ENCODE measurements at places on chromosomes 16 and 17.

GRCh38 chr17:4006745-4007211 lies 42.5 kb upstream of the ATP2A3 start:
- DNase-seq: no peak

GRCh38 chr16:14446796-14447195 lies 183.3 kb downstream of the PARN start:
- DNase-seq: no peak

DNA sequence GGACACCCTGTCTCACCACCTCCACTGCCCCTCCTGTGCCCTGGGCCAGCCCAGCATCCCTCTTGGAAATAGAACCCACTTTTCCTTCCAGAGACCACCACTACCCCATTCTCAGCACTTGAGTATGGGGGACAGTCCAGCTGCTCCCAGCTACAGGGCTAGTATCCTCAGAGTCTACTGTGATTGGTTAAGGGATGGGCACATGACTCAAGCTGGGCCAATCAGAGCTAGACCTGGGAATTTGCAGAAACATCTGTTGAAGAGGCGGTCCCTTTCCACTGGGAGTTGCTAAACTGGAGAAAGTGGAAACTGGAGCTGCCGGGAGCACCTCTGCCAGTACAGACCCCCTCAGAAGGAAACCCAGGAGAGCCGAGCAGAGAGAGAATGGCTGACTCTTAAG lies 156.6 kb downstream of the GSG1L start:
- no peak for DNase-seq

- DNase-seq: peak; percentile 53
Observed at GRCh38 chr17:29176558-29177351, 3.4 kb downstream of the MYO18A start.

- DNase-seq: no peak
Observed at GRCh38 chr17:12512694-12513355, 152.9 kb upstream of the MYOCD start.

DNA sequence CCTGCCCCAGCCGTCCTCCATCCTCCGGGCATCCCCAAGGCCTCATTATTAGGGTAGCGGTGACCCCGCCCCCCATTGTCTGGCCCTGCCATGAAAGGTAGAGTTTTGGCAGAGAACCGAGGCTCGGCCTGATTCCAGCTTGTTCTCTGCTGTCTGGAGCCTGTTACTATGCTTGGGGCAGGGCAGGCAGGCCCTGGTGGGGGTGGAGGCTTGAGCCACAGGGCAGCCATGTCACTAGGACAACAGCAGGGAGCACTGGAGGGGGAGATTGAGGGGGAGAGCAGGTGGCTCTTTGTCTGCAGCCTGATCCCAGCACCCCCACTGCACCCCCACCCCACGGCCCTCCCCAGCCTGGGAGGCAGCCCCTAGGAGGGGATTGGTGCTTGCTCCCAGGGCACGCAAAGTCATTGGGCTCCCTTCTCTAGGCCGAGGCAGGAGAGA lies 15.4 kb downstream of the RHBDL3 start:
- no peak for DNase-seq

DNA sequence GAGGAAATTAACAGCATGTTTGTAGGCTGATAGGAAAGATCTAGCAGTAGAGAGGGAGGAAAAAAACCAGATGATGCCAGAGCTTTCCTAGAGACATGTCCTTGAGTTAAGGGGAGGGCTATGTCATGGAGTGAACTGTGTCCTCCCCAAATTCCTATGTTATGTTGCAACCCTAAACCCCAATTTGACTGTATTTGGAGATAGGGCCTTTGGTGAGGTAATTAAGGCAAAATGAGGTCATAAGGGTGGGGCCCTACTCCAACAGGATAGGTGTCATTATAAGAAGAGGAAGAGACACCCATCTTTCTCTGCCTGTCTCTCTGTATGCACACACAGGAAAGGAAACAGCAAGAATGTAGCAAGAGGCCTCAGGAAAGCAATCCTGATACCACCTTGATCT lies 195.3 kb upstream of the AXIN2 start:
- DNase-seq: no peak

- no peak for DNase-seq
Observed at GRCh38 chr17:74010903-74011302, 192.6 kb upstream of the RPL38 start.

DNA sequence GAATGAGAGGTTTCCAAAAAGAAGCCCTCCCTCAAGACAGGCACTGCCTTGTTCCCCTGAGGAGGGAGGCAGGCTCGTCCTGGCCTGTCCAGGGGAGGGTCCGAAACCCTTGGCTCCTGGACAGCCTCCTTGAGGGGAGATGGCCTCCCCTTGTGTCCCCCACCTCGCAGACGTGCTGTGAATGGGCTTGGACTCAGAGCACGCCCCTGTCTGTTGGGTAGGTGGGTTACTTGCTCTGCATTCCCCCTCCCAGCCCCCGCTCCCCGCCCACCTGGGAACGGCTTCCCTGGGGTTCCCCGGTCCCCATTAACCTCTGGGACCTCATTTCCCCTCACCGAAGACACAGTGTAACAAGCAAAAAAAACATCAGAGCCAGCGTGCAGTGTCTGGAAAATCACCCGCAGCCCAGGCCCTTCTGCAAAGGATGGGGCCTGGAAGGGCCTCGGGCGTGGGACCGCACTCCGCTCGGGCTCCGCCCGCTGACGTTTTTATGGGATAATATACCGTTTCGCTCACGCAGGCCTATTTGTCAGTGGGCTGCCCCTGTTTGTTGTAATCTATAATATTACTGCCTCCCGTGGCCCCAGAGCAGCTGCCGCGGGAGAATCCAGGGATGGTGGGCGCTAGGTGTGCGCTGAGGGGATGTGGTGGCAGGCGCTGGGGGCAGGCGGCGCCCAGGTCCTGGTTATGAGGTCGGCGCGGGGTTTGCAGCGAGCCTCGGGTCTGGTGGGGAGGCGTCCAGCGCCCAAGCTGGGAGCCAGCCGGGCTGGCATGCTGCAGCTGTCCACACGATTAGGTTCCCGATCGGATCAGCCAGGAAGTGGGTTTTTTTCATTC lies 11.1 kb downstream of the BAHCC1 start:
- DNase-seq: no peak

- no peak for DNase-seq
Observed at GRCh38 chr17:5975661-5976060, 94.5 kb upstream of the WSCD1 start.

DNA sequence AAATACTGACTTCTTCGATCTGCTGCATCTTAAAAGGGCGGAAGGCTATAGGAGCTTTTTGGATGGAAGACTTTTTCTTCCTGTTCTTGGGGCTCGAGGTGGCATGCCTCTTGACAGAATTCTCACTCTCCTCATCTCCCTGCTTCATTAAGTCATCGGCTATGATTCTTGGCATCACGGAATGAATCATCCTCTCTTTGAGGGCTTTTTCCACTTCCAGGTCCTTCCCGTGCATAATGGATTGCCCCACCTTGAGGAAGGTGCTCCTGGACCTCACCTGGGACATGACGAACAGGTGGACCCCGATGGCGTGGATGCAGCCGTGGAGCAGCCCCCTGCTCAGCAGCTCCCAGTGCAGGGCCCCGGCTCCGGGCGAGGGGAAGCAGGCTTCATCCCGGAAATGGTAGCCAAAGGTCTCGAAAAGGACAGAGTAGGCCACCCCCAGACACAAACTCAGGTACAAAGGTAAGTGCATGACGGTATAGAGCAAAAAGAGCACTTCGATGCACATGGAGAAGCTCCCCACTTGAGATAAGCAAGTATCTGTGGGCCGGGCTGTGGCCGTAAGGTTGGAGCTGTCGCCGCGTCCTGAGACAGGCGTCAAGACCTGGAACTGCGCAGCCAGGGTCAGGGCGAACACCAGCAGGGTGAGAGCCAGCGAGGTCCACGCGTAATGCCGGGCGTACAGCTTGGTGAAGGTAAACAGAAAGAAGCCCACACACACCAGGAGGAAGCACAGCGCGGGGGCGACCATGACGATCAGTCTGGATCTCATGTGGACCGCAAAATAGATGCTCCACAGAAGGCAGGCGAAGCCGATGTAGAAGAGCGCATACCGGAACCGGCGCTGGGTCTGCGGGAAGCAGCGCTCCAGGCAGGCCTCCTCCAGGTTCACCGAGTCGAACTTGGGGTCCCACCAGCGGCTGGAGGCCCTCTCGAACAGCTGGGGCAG lies 1.7 kb downstream of the ADCY9 start:
- DNase-seq: no peak

DNA sequence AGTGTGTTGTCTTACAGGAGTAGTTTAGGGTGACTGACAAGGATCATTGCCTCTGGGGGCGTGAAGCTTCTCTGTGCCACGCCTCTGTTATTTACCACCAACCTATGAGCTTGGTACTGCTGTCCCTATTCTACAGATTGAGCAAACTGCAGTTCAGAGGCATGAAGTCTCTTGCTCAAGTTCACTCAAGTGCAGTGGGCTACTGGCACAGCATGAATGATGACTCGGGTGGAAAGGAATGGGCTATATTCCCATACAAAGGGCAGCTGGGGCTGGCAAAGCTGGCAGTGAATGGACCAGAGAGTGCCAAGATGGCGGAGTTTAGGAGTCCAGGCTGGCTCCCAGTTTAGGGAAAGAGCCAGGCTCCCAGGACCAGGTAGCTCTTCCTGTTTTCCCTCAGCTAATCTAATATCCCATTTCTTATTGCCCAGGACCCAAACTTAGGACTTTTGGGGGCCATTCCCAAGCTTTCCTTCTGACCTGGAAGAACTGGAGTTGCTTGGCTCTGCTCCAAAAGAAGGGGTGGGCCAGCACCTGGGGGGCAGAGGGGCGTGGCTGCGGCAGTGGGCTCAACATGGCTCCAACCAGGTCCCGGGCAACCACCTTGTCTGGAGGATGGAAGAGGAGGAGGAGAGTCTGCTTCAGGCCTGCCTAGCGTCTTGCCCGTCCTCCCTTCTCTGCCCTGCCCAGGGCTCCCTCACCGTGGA lies 12.9 kb downstream of the PLK1 start:
- DNase-seq: no peak

DNA sequence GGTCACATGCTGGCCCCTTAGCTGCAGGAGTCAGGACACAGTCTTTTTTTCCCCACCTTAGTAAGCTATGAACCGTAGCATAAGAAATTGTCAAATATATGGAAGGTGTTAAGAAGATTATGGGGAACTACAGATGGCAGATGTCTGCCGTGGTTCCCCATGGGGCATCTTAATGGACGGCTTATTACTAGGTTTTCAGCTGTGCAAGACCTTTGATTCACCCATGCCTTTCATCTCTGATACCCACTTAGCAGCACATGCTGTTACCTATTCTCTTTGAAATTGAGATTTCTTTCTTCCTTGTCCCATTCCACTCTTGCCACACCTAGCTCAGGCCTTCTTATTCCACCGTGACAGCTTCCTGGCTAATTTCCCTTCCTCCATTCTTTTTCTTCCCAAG lies 70.7 kb downstream of the RPTOR start:
- no peak for DNase-seq

GRCh38 chr17:14748036-14748710 lies 447.3 kb downstream of the HS3ST3B1 start:
- no peak for DNase-seq

DNA sequence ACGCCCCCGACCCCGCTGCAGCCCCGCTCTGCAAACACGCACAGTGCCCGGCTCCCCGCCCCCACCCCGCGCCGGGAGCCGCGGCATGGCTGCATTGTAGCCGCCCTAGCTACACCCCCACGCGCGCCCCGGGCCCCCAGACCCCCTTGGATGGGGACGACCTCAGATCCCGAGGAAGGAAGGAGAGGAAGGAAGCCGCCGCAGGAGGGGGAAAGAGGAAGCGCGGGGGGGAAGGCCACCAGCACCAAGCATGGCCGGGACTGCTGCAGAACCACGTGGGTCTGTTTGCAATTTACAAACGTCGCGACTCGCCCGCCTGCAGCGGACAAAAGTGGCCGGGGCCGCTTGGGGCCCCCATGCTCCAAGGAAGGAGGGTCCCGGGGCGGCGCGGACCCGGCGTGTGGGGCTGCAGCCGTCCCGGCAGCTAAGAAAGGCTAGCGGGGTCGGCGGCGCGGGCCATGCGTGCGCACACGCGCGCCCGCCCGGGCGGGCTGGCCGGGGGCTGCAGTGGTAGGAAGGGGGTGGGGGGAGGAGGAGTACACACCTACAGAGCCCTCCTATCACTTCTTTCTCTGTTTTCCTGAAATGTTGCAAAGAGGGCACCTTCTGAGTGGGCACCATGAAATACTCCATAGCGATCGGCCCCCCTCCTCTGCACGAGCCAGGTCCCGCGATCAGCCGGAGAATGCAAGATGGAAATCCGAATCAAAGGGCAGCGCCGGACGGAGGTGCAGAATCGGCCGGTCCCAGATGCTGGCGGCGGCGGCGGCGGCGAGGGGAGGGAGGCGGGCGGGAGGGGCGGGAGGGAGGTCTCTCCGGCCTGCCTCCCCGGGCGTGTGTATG lies 488 bp downstream of the TFAP4 start:
- peak; percentile 39 for DNase-seq

GRCh38 chr17:31511580-31511979 lies 120.1 kb downstream of the RAB11FIP4 start:
- DNase-seq: no peak

DNA sequence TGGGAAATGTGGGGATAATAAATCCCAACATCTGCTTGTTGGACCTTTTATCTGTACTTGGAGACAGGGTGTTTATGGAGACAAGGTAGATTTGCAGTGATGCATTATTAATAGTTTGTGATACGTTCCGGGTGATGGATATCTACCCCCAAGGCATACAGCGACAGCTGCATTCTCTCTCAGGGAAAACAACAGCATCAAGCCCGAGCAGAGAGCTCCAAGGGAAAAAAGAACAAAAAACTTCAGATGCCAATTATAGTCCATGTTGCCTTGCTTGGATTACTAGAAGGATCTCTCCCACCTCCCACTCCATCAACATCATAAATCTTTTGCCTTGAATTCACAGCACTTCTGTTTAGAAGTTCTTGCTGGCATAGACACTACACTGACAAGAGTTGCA lies 187.5 kb upstream of the CDH11 start:
- no peak for DNase-seq

DNA sequence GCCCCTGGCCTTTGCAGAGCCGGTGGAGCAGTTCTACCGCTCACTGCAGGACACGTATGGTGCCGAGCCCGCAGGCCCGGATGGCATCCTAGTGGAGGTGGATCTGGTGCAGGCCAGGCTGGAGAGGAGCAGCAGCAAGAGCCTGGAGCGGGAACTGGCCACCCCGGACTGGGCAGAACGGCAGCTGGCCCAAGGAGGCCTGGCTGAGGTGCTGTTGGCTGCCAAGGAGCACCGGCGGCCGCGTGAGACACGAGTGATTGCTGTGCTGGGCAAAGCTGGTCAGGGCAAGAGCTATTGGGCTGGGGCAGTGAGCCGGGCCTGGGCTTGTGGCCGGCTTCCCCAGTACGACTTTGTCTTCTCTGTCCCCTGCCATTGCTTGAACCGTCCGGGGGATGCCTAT lies 29.5 kb downstream of the CIITA start:
- DNase-seq: no peak

GRCh38 chr17:82882715-82883418 lies 43.0 kb upstream of the ZNF750 start:
- peak; percentile 77 for DNase-seq

GRCh38 chr16:69423189-69423588 lies 1.2 kb upstream of the CYB5B start:
- no peak for DNase-seq

- DNase-seq: no peak
Observed at GRCh38 chr17:62017912-62018311, 47.2 kb downstream of the MED13 start.

DNA sequence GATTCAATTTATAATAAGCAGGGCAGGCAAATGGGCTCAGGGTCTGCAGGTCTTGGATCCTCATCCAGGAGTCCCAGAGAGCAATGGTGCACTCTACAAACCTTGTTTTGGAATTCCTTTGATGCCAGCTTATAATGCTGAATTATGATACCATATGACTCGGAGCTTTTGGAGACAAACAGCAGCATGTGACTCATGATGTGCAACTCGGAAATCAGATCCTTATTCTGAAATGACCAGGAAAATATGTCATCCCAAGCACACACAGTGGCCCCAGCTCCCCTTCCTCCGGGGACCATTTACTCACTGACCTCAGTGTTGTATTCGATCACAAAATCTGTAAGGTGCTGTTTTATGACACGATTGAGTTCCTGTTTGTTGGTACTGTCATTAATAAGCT lies 20.2 kb upstream of the UMOD start:
- no peak for DNase-seq

Data from activated effector memory CD4-positive, alpha-beta T cell treated with Interleukin-2 at 50 U/mL for 16 hours (primary cell).